GM04503 (cell line): ENCODE measurements at places on chromosomes 6 and 20.

GRCh38 chr20:2451939-2452732 is 18.5 kb downstream of the SNRPB start:
- peak; percentile 40 for DNase-seq

DNA sequence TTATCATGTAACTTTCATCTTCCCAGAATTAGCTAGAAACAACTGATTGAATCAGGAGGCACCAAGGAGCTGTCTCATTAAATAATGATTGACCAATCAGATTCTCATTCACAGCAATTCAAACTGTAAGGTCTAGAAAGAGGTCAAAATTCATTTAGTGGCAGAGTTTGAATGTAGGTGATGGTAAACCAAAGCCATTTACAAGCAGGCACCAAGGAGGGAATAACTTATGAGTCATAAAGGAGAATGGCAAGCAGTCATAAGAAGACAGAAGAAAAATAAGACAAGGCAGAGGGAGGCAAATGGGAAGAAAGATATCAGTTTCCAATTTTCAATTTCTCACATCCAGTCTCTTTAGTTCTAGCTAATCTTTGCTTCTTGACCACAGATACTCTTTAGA is 52.9 kb upstream of the DEFB112 start:
- DNase-seq = no peak

GRCh38 chr6:141050471-141050870 is 1082.3 kb upstream of the GJE1 start:
- DNase-seq = no peak

DNA sequence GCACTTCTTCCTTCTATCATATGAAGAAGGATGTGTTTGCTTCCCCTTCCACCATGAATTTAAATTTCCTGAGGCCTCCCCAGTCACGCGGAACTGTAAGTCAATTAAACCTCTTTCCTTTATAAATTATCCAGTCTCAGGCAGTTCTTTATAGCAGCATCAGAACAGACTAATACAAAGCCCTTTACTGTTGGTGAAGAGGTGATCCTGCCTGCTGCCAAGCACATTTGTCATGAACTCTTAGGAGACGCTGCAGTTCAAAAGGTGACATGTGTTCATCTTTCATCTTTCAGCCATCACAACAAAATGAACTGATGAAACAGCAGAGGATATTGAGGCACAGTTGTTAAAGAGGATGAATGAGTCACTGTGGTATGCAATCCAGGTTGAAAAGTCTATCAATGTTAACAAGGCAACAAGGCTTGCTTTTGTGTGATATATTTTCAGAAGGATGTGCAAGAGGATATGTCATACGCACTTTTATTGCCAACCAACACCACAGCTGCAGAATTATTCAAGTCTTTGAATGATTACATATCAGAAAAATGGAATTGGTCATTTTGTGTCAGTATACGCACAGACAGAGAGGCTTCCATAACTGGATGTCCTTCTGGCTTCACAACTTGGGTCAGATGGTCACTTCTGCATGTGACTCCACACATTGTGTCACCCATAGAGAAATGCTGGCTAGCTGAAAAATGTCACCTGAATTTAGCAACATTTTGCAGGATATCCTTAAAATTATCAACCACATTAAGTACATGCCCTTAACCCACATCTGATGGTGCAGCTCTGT is 52.4 kb upstream of the PLN start:
- DNase-seq = no peak

DNA sequence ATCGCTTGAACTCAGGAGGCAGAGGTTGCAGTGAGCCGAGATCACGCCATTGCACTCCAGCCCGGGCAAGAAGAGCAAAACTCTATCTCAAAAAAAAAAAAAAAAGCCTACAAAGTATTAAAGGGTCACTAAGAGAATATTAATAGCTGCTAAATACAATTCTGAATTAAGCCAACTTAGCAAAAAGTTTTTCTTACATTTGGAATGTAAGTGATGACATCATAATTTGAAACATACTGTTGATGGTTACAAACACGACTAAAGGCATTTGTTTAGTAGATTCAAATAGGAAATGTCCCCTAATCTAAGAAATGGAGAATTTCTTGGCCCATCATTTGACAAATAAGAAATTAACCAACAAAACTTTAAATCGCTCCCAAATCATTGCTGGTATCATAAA is 282.8 kb downstream of the RNGTT start:
- DNase-seq = no peak

GRCh38 chr6:52820198-52820597 is 16.6 kb upstream of the GSTA1 start:
- no peak for DNase-seq

GRCh38 chr20:26216025-26216424 is 519.4 kb upstream of the ZNF337 start:
- no peak for DNase-seq

DNA sequence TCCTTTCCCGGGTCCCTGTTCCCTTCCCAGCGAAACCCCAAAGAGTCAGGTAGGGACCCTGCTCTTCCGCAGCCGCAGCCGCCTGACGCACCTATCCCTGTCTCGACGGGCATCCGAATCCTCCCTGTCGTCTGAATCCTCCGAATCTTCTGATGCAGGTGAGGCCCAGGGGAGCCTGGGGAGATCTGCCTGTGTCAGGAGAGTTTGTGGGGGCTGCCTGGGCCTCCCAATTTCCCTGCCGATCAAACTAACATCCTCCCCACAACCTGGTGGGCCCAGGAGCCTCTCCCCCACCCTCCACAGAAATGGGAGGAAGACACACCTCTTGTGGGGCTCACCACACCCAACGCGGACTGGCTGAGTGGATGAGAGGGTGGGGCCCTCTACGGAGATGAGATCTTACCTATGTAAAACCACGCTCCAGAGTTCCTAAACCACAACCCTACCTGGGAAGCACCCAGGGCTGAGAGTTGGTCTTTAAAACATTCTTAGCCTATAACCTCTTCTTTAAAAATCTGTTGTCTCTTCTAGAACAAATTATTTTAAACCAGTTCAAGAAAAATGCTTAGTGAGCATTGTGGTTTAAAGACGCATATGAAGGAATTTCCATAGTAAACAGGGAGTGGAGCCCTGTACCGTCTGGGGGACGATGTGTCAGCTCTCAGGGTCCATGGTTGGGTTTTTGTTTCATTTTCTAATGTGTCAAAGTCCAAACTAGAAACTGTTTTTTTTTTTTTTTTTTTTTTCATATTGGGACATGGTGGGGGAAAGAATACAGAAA is 1.7 kb downstream of the CDC25B start:
- no peak for DNase-seq

- no peak for DNase-seq
These were observed 199.1 kb downstream of the ERMARD start for GRCh38 chr6:169950558-169950957.

DNA sequence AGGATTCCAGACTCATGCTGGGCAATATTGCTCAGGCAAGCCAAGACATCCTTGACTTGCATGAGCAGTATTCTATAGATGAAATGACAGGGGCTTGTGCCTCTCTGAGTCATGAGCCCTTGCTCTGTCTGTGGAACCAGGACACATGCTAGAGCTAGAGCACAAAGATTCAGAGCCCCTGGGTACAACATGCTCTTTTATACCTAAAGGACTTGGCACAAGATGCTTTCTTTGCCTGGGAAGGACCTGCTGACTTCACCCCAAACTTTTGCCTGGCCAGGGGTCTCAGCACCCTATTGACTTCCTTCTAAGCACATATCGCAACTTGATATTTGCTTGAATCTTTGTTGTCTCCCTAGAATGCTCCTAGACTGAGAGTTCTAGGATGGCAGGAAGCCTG is 27.4 kb downstream of the TGM6 start:
- no peak for DNase-seq
